NCI-H2081 treated with DMSO at 0.1 percent for 48 hours (cell line): ENCODE measurements at places on chromosomes 1 and 21.

DNA sequence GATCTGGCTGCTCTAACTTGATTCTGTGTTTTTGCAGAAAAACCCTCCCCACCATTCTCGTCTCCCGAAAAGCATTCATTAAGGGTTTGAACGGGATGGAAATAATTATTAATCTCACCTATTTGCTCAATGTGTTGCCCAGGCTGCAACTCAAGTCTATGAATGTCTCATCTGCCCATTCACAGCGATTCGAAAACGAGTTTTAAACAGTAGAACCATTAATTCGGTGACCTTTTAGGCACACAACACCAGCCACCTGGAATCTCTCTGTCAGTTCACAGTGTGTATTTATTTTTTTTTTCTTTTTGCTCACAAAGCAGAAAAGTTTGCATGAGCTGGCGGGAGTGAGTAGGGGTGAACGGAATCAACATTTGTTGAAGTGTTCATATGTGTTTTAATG is 764.7 kb upstream of the TPTE start:
- DNase-seq, result no peak

GRCh38 chr1:21874328-21874727 is 62.3 kb downstream of the LDLRAD2 start:
- no peak for DNase-seq

DNA sequence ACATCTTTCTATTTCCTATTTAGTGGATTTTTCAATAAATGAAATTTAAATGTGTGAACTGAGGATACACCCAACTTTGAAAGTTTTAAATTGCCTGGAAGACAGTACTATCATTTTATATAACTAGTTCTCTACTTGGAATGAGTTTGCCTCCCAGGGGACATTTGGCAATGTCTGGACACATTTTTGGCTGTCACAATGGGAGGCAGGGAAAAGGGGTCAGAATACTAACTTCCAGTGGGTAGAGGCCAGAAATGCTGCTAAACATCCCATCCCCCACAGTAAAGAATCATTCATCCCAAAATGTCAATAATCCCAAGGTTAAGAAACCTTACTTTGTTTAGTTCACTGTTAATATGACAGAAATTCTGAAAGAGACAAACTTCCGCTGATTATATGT is 13.2 kb upstream of the NRAS start:
- DNase-seq, result no peak

DNA sequence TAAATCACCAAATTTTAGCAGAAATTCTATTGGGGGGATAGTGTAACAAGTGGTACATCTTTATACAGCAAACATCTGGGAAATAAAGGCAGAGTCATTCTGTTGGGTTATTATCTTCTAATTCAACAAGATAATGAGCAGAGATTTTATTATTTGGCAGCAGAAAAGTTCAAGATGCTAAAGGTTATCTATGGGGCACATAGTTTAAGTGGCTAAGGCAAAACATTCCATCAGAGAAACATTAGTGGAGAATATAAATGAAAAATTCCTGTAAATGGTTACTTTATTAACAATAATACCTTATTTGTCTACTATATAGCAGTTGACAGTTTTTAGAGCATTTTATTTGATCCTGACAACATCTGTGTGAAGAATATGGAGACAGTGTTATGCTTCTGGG is 815.7 kb downstream of the NCAM2 start:
- DNase-seq, result no peak

DNA sequence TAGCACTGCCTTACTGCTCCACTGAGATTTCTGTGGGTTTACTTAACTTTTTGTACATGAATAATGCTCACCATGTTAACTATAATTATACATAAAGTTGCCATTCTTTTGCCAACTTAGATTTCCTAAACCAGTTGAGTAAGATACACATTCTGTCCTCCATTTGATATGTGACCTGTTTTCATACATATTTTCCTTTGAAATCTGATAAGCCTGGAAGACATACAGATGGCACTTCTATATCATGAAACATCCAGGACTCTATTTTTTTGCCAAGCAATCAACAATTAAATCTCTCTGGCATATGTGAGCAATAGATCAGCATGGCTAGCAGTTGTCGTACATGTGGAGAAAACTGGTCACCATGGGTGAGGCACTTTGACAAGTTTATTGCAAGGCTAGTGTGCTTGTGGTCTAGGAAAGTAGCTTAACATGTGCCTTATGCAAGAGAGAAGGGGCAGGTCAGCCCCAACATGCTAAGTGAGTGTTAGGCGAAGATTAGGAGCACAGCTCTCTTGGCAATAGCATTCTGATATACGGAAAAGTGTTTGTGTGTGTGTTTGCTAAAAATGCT is 14.2 kb downstream of the PRRX1 start:
- DNase-seq, result no peak
